ENCODE measurements at places on chromosomes 3 and 15. TPM values are rescaled to one million over a fixed set of nuclear protein-coding genes. Genes with fewer than 3 reads are reported as not detected.

The CCK gene
- polyA plus RNA-seq, result 4.2 TPM

The EIF4E3 gene
- 9.3 TPM for polyA plus RNA-seq

- DNase-seq, result no peak
Measured at GRCh38 chr3:48090166-48090939, 74.1 kb upstream of the MAP4 start.

DNA sequence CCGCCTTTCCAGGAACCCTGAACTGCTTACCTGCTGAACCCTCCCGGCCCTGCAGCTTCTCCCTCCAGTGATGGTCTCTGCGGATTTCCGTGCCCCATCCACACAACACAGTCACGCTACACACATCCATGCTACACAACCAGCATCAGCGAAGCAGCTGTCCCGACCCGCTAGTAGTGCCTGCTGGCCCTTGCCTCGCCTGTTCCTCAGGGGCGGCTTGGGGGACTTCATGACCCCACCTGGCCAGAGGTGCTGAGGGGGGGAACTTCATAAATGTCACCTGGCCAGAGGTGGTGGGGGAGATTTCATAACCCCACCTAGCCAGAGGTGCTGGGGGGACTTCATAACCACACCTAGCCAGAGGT is 530 bp upstream of the TUBGCP5 start:
- no peak for DNase-seq

- no peak for DNase-seq
Measured at GRCh38 chr3:108897883-108898282, 55.8 kb downstream of the GUCA1C start.

- no peak for DNase-seq
Measured at GRCh38 chr3:13148561-13149329, 75.5 kb upstream of the IQSEC1 start.

- DNase-seq, result no peak
Measured at GRCh38 chr3:179174898-179175297, 26.7 kb downstream of the PIK3CA start.

DNA sequence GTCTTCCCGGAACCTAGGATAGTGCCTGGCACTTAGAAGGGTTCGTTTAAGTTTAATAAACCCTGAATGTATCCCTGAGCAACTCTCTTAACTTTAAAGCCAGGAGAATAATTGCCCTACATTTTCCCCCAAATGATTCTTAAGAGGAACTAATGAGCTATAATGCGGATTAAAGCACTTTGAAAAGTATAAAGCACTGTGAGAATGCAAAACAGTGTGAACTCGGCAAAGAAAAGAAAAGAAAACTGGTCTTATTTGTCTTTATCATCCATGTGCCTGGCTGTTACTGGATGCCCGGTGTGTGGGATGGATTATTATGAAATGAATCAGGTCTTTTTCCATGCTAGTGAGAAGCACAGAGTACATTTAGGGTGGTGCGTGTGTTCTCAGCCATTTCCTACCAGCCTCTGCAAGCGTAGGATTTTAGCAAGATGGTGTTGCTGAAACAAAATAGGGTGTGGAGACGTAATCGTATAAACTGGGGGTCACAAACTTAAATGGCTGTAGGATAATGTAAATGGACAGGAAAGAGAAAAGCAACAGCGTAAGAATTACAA is 983 bp downstream of the KBTBD12 start:
- DNase-seq, result no peak
